ENCODE measurements at places on chromosomes 11 and 22.

GRCh38 chr22:17779286-17780115 is 5.2 kb upstream of the BID start:
- DNase-seq, result no peak

GRCh38 chr11:113505541-113506375 is 30.6 kb upstream of the DRD2 start:
- DNase-seq, result no peak

DNA sequence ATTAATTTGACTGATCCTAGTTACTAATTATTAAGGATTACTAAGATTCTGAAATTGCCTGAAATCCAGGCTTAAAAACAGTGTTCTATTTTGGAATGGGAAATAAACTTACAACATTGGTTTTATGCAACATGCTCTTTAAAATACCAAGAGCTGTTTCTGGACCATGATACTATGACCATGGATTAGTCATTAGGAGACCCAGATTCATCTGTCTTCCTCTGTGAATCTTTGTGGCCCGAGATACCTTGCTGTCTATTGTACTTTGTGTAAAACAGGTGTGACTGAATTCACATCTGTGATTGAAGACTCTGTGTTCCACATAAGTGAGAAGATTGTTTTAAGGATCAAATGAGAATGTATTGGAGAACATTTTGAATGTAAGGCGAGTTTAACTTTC is 98.8 kb downstream of the HSD17B12 start:
- DNase-seq, result no peak

DNA sequence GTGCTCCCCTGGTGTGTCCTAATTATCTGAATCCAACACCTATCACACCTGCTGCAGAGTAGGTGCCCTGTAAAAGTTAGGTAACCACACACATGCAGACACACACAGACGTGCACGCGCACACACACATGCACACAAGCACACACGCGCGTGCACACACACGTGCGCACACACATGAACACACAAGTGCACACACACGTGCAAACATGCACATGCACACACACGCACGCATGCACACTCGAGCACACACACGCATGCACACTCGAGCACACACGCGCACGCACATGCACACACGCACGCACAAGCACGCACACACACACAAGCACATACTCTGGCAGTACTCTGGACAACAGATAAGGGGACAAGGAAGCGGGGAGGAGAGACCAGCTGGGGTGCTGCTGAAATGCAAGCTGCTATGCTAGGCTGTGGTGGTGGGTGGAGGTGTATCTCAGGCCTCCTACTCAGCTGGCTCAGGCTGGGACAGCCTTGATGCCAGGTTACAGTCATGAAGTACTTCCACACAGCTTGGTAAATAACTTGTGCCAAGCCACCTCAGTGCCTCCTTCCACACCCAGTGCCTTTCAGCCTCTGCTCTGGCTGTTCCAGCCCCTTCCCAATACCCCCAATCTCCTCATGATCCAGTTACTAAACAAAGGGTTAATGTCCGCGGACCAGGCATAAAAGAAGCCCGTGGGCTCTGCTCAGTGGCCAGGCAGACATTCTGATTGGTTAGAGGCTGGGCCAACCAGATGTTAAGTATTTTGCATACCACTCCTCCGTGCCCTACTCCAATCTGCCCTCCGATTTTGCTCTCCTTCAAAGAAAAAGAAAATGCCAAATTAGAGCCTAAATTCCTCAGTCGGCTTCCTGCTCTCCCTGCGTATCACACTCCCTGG is 374.1 kb downstream of the TENM4 start:
- no peak for DNase-seq

- no peak for DNase-seq
Measured at GRCh38 chr11:19658344-19658743, 54.3 kb upstream of the NAV2 start.

DNA sequence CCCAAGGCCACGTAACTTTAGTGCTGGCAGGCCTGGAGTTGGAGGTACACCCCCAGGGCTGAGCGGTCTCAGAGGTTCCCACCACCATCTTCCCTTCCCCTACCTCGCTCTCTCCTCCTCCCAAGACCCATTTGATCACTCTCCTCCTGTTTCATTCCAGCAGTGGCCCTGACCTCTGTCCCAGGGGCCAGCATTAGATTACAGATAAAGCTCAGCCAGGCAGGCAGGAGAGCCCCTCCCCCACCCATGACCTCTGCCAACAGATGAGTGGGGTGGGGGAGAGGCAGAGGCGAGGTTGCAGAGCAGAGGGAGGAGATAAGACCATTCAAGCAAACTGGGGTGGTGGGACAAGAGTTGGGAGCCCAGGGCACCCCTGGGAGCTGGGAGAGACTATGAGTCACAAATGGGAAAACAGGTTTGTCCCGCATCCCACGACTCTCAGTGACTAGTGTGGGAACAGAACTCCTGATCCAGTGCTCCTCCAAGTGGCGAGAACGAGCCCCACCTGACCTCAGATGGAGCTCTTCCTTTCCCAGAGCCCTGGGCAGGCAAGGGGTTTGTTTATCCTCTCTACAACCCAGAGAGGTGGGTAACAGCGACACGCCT is 367.9 kb downstream of the MN1 start:
- DNase-seq, result no peak

DNA sequence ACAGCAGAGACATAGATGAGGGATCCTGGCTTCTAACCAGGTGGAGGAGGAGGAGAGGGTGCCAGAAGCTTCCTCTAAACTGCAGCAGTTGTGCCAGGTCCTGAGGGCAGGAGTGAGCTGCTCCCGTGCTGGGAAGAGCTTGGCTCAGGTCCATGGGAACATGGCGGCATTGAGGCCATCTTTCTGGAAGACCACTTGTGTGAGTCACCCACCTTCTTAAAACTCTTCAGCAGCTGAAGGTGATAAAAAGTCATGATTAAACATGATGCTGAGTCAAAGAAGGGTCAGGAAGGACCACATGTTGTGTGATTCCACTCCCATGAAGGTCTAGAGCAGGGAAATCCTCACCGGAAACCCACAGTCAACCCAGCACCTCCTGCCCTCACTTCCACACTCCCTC is 35.1 kb downstream of the LINC01488 start:
- no peak for DNase-seq

- DNase-seq, result no peak
Measured at GRCh38 chr11:109401545-109401944, 20.4 kb upstream of the C11orf87 start.

- DNase-seq, result no peak
Measured at GRCh38 chr11:69703768-69704507, at the start of gene FGF19. Gene FGF19, minus strand, starts transcription at chr11:69704022. Its CDS starts 146 bp downstream, at chr11:69703876.

- no peak for DNase-seq
Measured at GRCh38 chr11:120205596-120206161, 5.2 kb upstream of the OAF start.

- no peak for DNase-seq
Measured at GRCh38 chr11:27699242-27699925, 871 bp downstream of the BDNF start.

DNA sequence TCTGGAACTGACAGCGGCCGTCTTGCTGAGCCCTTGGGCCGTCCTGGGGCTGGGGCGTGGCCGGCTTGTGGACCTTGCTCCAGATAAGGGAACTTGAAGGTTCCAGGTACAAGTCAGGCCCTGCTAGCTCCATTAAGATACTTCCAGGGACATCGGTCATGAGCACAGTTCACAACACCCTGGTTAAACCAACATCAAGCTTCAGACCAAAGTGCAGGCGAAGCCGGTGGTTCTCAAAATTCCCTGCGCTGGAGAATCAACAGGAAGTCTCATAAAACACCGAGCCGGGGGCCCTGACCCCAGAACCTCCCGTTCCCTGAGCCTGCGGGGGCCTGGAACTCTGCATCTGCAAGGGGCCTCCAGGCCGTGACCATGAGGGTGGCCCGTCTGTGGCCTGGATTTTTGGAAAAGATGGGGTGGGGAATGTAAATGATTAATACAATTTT is 1043.8 kb downstream of the BRD1 start:
- DNase-seq, result no peak

DNA sequence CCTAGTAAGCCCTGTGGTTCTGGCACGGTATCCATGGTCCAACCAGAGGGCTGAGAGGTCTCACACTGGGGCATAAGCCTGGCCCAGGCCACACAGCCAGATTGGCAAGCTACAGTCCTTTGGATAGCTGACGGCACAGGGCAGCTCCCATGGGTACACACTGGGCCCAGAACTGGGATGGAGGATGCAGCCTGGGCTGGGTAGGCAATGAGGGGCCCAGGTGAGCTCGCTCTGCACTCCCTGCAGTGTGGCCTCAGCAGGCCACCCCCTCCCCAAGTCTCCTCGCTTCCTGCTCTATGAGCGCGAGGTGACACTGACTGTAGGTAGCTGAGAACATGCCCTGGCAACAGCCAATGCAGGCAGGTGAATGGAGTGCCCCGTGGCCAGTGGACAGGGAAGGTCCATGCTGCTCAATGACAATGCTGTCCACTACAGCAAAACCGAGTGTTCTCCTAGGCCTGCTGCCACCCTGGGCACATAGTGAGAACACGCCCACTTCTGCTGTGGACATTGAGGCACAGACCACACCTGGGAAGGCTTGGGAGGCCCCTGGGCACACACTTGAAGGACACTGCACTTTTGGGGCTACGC is 3.8 kb downstream of the ARVCF start:
- DNase-seq, result no peak

GRCh38 chr22:47367993-47368945 is 605.8 kb downstream of the TBC1D22A start:
- no peak for DNase-seq

- no peak for DNase-seq
Measured at GRCh38 chr11:73388265-73389133, 12.3 kb downstream of the RELT start.

DNA sequence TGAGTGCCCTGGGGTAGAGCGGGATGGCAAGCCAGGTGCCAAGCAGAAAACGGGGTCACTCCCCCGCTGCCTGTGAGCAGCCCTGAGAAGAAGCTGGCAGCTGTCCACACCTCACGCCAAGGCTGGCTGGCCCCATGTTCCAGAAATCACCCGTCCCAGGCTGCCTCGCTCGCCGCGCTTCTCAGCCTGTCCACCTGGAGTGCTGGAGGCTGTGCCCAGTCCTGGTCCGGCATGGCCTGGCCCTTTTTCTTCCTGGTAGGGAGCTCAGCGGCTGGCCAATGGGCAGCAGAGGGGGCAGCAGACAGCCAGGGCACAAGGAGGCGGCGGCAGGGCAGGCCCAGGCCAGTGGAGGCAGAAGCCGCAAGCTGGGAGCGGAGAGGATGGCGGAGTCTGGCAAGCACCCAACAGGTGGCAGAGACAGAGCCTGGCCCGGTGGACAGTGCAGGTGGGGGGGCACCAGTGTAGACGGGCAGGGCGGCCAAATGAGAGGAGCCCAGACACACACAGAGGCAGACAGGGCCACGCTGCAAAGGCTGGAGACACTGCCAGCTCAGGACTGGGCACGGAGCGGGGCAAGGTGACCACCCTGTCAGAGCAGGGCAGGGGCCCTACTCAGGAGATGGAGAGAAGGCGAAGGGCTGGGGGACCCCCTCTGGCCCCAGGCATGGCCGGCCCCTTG is 37.2 kb upstream of the TH start:
- no peak for DNase-seq

GRCh38 chr11:66457826-66458225 is 8.9 kb upstream of the PELI3 start:
- DNase-seq, result no peak

DNA sequence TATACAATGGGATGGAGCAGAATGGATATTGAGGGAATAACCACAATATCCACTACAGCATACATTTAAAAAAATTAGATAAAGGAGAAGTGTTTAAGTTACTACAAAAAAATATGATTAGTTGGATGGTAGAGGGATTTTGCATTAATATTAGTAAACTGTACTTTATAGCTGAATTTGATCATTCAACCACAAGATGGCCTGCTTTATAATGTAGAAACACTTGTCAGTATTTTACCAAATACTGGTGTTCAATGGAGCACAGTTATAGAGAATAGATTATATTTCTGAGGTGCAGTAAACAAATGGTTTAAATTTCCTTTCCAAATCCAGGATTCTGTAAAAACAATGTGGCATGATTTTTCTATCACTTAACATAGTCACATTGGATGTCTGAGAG is 818.8 kb upstream of the CHORDC1 start:
- no peak for DNase-seq

DNA sequence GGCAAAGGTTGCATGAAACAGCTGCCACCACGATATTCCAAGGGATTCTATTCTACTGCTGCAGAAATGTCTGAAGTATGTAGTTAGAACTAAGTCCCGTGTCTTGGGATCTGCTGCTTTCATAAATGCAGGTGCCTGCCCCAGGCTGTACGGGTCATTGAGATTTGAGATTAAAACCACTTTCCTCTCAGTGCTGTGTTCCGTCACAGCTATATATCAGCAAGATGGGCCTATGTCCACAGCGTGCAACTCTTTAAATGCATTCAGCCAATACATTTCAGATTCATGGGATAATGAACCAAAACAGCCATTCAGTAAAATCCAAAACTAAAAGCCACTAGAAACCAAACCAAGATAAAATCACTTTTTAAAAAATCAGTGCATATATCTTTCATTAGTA is 107.3 kb upstream of the LUZP2 start:
- no peak for DNase-seq

DNA sequence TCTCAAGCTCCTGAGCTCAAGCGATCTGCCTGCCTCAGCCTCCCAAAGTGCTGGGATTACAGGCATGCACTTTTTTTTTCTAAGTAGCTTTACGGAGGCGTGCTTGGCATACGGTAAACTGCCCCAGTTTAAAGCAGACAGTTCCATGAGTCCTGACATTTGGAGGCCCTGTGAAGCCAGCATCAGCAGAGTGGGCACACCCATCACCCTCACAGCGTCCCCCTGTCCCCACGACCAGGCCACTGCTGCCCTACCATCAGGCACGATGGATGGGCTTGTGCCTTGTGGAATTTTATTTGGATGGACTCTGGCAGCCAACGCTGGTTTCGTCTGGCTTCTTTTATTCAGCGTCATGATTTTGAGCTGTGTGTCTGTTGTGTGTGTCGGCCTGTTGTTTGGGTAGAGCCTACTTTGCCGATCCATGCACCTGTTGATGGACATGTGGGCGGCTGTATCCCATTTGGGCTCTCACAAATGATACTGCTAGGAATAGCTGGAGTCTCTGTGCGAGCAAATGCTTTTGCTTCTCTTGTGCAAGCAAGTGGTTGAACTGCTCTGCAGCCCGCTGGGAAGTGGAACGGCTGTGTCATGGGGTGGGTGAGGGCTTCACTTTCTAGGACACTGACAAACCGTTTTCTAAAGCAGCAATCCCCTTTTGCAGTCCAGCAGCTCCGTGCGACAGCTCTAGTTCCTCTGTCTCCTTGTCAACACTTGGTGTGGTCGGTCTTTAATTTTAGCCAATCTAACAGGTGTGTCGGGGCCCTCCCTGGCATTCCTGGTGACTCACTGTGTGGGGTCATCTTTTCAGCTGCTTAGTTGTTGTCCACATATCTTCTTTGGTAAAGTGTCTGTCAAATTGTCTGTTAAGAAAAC is 23.8 kb downstream of the KCNQ1 start:
- DNase-seq, result no peak

DNA sequence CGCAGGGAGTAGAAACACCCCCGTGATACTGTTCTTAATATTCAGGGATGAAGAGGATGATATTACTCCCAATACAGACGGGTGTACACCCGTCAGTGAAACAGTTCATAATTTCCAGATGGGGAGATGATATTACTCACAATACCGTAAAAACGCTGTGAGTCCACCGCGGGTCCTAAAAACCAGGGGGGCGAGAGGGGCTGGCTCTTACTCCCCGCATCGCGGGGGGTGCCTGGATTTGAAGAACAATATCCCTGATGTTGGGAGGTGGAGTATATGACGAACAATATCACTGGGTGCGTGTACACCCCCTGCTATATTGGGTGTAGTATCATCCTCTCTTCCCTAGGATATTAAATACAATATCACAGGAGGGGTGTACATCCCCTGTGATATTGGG is 20.5 kb upstream of the APOL5 start:
- DNase-seq, result peak; percentile 2

- no peak for DNase-seq
Measured at GRCh38 chr11:69306821-69307220, 12.9 kb downstream of the MYEOV start.
